ENCODE measurements at places on chromosomes 6 and 20. TPM values are rescaled to one million over a fixed set of nuclear protein-coding genes. Genes with fewer than 3 reads are reported as not detected.

DNA sequence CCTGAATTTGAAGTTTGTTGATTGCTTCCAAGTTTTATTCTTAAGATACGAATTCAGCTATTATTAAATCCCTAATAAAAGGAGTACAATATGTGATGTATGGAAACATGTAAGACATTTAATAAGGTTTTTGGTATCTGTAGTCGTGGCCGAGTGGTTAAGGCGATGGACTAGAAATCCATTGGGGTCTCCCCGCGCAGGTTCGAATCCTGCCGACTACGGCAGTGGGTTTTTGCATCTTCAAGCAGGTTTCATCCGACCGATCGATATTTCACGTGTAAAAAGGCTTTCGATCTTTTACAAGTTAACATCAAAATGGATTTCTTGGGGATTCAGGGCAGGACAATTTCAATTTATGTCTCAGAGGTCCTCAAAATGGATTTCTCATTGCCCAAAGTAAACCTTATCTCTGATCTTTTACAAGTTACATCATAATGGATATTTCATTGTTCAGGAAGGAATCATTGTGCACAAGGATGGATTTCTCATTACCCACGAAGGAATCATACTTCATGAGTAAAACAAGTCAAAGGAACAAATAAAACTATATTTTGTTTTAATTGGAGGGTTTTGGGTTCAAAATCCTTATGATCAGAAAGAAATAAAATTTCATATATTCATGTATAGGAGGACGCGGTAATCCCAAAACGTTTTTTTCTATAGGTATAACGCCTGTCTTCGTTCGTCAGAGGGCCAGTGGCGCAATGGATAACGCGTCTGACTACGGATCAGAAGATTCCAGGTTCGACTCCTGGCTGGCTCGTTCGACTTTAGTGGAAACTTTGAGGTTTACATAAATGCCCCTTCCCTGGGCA, 37.3 kb upstream of the BTN3A2 start:
- DNase-seq, result peak; percentile 81

The COL9A3 gene
- not detected for total RNA-seq

- DNase-seq, result no peak
Observed at GRCh38 chr6:148954934-148955333, 208.1 kb downstream of the UST start.

The AHCY gene
- total RNA-seq, result 160 TPM

The FYN gene
- total RNA-seq, result 365 TPM

The GTSF1L gene
- total RNA-seq, result not detected

The ARMH2 gene
- total RNA-seq, result not detected

The ZNF165 gene
- 4.0 TPM for total RNA-seq

DNA sequence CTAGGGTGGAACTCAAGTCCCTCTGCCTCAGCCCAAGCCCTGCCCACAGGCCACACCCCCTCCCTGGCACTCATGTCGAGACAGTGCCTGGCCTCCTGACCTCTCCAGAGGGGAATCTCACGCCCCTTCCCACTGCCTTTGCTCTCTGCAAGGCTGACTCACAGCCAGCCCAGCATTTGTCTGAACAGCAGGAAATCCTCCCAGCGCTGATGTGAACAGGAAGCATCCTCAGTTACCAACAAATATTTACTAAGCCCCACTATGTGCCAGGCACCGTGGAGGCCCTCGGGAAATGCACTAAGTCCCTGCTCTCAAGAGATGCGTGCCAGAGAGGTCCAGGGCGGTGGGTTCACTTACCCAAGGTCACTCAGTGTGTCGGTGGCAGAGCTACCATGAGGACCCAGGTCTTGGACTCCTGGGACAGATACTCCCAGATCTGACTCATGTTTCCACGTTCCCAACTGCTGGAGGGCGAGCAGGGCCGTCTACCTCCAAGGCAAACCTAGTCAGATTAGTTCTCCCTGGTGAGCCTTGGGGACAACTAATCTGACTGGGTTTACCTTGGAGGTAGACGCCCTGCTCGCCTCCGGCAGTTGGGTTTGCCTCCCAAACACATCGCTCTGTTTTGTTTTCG, 7.8 kb downstream of the ADA start:
- peak; percentile 67 for DNase-seq

The ENPP3 gene
- total RNA-seq, result 0.86 TPM

The FOXP4 gene
- 19.5 TPM for total RNA-seq

The PI16 gene
- 1.1 TPM for total RNA-seq

The SRSF3 gene
- 392 TPM for total RNA-seq

DNA sequence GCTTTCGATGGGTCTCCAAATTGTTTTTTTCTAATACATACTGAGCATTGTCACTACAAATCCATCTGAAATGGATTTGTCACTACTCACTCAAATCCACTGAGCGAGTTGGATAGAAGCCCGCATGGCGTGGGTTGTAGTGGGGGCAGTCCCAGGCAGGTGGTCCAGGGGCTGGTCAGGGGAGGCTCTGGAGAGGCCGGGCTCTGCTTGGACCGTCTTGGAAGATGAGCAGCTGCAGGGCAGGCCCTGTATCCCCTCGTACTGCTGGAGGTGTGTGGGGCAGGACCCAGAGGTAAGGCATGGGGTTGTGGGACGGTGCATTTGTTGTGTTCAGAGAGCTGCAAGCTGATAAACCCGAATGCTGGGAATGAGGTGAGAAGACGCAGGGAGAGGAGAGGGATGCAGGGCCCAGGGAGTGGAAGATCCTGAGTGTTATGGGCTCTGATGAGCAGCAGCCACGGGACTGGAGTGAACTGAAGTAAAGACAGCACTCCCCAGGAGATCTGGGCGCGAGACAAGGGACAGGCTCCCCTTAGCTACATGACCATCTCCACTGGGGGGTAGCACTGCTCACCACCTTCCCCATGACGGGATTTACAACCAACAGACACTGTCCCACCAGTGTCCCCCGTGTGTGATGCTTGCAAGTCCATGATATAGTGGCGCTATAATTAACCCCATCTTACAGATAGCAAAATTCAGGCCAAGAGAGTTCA, 45.9 kb downstream of the PSMG4 start:
- no peak for DNase-seq
